ENCODE measurements at places on chromosomes 2 and 18.

- DNase-seq: no peak
These were observed 17.5 kb downstream of the REEP1 start for GRCh38 chr2:86319700-86320580.

DNA sequence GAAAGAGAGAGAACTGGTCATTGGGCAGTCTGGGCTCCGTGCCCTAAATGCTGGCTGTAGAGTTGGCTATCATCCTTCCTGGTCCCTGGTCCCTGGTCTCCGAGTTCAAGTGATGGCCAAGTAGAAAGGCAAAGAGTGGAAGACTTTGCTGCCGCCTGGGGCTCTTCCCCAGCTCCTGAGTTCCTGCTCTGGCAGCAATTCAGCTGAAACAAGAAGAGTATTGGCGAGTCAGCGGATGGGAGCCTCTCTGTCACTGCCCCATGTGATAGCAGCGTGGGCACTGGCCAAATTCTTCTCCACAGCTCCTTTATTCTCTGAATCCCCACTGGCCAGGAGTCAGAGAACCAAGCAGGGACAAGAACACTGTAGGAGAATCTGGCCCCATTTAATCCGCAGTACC is 351.0 kb upstream of the POU3F3 start:
- DNase-seq: no peak

- no peak for DNase-seq
These were observed 218.3 kb downstream of the GLI2 start for GRCh38 chr2:120953843-120954584.

GRCh38 chr2:59044736-59045135 is 803.6 kb upstream of the FANCL start:
- DNase-seq: no peak

DNA sequence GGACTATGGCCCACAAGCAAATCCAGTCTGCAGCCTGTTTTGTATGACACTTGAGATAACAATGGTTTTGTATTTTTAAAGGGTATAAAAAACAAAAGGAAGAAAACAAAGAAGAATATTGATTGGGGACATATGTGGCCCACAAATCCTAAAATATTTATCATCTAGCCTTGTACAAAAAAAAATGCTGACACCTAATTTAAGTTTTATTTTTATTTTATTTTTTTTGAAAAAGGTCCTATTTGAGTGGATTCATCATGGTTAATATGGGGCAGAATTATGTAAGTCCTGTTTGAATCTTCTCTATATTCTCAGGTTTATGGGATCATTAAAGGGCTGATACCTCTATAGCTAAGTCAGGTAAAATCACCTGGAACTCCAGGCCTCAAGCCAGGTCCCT is 525.7 kb downstream of the LRP1B start:
- DNase-seq: no peak

GRCh38 chr2:46737577-46737976 is 178.0 kb downstream of the MCFD2 start:
- DNase-seq: no peak

DNA sequence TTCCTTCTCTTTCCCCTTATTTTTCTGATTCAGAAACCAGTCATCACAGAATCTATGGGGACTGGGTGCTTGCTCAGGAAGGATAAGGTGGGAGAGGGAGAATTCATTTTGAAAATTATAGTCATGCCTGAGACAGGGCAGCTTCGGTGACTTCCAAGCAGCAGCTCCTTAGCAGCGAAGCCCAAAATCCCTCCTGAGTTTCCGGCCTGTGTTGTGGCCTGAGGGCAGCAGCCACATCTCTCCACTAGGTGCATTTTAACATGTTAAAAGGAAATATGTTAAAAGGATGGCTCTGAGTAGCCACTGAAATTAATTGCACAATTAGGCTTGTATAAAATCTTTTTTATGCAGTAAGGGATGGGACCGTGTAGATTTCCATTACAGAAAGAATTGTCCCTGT is 207.0 kb upstream of the RAB12 start:
- no peak for DNase-seq

GRCh38 chr2:234025891-234026401 is 24.6 kb upstream of the SPP2 start:
- DNase-seq: no peak

GRCh38 chr2:233602076-233602475 is 15.4 kb upstream of the UGT1A8 start:
- no peak for DNase-seq

DNA sequence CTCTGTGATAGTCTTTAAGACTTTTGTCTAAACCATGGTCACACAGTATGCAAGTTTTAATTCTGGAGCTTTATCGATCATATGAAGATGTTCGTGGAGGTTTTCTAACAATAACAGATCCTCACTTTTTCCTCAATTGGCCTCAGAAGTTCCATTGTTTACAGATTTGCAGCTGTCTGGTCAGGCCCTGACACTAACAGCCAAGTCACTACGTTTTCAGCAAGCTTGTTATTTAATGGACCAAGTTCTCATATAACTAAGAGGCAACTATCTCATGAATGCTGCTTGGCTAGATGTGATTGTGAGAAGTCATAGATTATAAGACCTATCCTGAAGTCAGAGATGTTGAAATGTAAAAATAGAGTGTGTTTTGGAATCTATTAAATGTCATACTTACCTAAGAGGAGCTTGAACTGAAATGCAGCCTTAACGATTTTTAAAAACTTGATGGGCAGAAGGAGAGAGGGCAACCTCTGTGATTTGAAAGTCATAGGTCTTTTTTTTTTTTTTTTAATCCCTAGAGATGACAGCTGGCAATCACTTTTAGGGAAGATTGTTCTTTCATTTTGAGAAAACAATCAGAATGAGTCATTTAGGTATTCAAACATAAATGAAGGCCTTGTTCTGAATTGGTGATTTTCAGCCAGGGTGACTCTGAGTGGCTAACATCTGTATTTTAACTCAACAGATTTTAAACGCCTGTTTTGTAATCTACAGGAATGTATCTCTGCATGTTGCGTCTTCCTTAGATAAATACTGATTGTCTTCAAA is 48.4 kb upstream of the NEMP2 start:
- DNase-seq: no peak

DNA sequence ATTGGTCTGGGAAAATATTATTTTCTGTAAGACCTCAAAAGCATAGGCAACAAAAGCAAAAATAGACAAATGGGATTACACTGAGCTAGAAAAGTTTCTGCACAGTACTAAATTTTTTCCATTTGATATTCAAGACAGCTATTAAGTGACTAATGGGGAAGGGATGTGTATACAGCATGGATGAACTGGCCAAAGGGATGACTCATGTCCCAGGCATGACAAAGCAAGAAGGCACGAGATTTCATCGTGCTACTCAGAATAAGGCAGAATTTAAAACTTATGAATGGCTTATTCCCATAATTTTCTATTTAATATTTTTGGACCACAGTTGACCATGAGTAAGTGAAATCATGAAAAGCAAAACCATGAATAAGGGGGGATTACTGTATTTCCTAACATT is 1250.1 kb upstream of the GYPC start:
- no peak for DNase-seq

GRCh38 chr2:149972066-149972465 is 384.5 kb upstream of the MMADHC start:
- no peak for DNase-seq

- no peak for DNase-seq
These were observed 170.4 kb upstream of the CWC22 start for GRCh38 chr2:180177534-180177933.

GRCh38 chr2:119059287-119059686 is 99.3 kb downstream of the C1QL2 start:
- DNase-seq: no peak

- DNase-seq: peak; percentile 58
These were observed 505.4 kb upstream of the MYT1L start for GRCh38 chr2:2836343-2837070.

GRCh38 chr2:215465256-215465655 is 29.4 kb upstream of the FN1 start:
- no peak for DNase-seq

DNA sequence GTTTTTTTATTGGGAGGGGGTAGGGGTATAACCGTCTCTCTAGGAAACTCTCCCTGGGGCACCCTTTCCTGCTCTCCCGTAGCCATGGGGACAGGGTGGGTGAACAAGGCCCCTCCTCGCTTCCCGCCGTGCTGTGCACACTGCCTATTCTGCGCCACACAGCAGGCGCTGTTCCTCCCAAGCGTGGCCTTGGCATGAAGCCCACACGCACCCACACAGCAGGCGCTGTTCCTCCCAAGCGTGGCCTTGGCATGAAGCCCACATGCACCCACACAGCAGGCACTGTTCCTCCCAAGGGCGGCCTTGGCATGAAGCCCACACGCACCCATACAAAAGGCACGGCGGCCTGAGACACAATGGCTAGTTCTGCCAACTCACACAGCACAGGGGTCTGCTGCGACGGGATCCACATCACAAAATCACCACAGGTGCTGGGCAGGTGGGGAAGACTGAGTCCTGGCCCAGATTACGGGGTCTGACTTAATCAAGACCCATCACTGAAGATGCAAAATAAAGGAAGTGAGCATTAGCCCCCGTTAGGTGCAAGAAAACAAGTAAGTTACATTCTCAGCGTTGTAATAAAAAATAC is 46.6 kb upstream of the TPO start:
- DNase-seq: no peak

Measured in coronary artery (tissue), 2 donors.